ENCODE measurements at places on chromosomes 2 and 18.

DNA sequence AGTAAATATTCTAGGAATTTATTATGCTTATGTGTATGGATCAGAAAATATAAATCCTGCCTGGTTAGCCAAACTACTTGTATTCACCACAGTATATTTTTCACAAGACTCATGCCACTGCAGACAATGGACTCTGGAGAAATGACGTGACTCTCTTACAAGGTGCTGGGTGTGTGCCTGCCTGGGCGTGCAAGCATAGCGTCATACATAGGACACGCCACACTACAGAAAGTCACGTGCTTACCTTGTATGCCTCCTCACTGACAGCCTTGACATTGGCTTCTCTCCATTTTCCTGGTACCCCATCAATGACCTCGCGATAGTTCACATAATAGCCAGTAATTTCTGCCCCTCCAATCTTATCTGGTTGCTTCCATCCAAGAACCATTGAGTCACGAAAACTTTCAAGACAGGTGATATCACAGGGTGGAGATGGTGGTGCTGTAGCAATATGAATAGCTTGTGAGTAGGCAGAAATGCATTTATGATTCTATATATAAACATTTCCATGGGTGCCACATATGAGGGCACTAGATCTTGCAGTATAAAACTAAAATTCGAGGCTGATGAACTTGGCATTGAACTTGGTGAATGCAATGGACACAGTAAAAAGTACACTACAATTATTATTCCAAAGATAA is 93.2 kb downstream of the MYOM1 start:
- no peak for DNase-seq

DNA sequence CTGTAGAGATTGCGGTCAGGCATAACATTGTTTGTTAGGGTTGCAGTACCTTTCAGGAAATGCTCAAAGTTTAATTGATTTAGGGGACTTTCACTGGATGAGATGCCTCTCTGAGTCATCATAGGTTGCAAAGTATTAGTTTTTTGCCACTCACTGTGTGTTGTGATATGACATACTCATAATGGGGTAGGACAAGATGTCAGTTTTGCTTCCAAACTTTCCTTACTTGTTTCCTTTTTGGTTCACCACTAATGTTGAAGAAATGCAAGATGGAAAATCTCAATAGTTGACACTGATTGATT is 35.0 kb upstream of the PTH2R start:
- no peak for DNase-seq

DNA sequence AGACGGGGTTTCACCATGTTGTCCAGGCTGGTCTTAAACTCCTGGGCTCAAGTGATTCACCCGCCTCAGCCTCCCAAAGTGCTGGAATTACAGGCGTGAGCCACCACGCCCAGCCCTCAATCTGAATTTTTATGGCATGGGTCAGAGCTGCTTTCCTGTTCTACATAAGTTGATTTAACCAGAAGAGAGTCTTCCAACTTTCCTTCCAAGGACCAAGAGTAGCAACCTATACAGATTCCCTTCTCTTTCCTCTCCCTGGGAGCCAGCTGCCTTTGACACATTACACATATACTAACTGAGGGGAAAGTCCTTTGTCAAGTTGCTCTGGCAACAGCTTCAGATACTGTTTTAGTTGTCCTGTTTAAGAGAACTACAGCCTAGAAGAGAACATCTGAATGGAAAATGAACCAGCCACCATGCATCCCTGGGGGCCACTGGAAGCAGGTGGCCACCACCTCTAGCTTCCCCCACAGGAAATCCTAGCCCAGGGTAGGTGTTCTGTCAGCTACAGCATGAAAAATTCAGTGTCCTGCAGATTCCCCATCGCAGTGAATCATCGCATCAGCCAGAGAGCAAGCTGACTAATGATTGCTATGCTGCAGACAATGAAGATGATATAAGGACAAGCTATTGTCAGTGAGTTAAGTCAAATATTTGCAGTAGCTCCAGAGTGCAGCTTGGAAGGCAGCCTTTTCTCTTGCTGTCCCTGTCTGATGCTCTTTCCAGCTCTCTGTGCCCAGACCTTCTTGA is 62.9 kb downstream of the POMC start:
- DNase-seq: no peak

- DNase-seq: no peak
Measured at GRCh38 chr18:2036086-2036485, 535.2 kb downstream of the METTL4 start.

- DNase-seq: no peak
Measured at GRCh38 chr18:76348267-76349066, 146.6 kb downstream of the ZNF516 start.

DNA sequence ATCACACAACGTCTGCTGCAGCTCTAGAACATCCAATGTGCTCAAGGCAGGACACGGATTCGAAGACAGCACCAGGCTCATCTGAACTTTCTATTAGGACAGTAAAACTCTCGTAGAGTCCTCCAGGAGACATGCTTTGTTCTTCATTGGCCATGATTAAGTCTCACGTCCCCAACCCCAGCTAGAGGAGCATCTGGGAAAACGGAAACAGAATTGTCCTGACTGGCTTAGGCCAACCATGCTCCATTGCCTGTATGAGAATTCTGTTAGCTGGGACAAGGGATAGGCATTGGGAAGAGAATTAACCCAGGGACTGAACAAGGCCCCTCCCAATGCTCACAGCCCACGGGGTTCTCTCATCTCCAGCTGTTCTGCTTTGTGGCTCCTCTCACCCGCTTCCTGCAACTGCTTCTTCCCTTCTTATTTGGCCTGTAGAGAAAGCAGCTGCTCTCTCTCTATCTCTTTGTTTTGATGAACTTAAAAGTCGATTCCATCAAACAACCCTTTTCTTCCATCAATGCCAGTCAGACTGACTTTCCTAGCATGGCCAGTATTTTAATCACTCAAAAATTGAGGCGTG is 75.6 kb downstream of the C1QL2 start:
- DNase-seq: no peak
